ENCODE measurements at places on chromosomes 6 and 20. TPM values are rescaled to one million over a fixed set of nuclear protein-coding genes. Genes with fewer than 3 reads are reported as not detected.

- no peak for DNase-seq
Measured at GRCh38 chr6:79250559-79250958, 16.1 kb upstream of the HMGN3 start.

Gene SLC32A1
- total RNA-seq, result not detected

- no peak for DNase-seq
Measured at GRCh38 chr6:42345696-42346416, 105.9 kb downstream of the TRERF1 start.

GRCh38 chr20:58908221-58908620 is 55.7 kb downstream of the GNAS start:
- peak; percentile 20 for DNase-seq

Gene DSP
- 0.60 TPM for total RNA-seq

Gene SLC52A3
- not detected for total RNA-seq

Gene ASIP
- not detected for total RNA-seq

Gene LTA
- 14.3 TPM for total RNA-seq

Gene DPPA5
- not detected for total RNA-seq

DNA sequence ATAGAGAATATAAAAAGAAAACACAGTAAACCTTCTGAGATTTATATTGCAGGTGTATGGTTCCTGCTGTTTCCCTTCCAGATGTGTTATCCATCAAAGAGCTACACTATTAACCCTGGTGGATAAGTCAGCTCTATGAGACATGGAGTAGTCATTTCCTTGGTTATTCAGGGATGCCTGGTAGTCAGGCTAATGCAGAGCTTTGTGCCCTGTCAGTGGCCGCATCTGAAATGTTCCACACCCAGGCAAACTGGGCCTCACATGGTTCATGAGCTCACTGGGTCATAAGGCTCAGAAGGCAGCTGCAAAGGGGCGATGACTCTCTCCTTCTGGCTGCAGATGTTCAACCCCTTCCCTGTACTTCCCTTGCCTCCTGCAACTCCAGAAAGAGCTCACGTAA is 473.6 kb downstream of the EPHA7 start:
- DNase-seq, result no peak

Gene BLOC1S5
- total RNA-seq, result 23.5 TPM

DNA sequence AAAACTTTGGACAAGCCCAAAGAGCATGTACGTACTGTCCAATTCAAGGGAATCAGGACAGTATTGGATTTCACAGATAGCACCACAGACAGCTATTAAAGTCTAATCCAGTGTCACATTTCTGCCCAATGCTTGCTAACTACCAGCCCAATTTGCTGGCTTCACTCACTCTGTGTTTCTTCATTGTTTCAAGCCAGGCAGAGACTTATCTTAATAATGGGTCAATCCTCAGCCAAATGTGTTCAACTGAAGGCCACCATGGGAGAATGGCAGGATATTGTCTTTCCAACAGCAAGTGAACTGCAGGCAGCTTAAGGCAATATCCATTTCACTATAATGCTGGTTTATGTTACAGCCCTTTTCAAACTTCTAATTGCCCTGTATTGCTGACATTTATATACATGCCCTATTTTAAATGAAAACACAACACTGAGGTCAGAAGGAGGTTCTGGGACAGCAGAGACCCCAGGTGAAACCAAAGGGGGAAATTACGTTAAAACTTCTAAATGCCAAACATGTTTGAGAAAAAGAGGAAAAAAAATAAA is 142.1 kb upstream of the RSPO3 start:
- DNase-seq, result no peak

Measured in naive thymus-derived CD8-positive, alpha-beta T cell (primary cell).